Stimulated activated CD8-positive, alpha-beta memory T cell treated with anti-CD3 and anti-CD28 coated beads, Interleukin-7, amount 100 ng/mL, for 48 hours (primary cell): ENCODE measurements at places on chromosomes 6 and 20.

- DNase-seq = no peak
These were observed 493.1 kb upstream of the MAP3K7 start for GRCh38 chr6:91079969-91080368.

DNA sequence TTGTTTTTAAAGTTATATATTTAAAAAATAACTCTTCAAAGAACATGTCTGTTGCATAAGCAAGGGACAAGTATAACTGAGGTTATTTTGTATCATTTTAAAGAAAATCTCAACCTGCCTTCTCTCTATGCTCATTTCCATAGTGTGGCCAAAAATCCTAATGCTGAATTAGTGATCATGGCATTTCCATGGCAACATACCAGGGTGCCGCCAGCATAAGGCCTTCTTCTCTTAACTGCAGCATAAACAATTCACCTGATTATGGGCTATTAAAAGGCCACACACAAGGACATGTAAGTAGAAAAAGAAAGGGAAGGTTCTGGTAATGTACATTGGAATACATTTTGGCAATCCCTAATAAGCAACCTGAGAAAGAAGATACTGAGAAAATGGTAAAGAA, 95.1 kb upstream of the RNF217 start:
- DNase-seq = no peak

GRCh38 chr20:50911030-50911429, 20.2 kb downstream of the ADNP start:
- DNase-seq = no peak

DNA sequence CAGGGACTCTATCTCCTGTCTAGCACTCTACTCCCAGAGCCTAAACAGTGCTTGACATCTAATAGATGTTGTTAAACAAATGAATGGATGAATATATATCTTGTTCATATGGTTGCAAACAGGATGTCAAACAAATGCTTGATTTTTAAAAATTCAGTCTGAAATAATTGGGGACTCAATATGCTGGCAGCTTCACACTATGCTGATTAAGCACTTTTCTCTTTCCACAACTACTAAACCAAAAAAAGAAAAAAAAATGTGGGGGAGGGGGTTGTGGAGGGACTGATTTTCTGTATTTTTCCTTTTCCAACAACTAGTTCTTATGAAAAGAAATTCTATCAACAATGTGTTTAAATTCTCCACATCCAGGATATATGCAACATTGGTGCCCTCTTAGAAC, 42.9 kb downstream of the SF3B5 start:
- no peak for DNase-seq

DNA sequence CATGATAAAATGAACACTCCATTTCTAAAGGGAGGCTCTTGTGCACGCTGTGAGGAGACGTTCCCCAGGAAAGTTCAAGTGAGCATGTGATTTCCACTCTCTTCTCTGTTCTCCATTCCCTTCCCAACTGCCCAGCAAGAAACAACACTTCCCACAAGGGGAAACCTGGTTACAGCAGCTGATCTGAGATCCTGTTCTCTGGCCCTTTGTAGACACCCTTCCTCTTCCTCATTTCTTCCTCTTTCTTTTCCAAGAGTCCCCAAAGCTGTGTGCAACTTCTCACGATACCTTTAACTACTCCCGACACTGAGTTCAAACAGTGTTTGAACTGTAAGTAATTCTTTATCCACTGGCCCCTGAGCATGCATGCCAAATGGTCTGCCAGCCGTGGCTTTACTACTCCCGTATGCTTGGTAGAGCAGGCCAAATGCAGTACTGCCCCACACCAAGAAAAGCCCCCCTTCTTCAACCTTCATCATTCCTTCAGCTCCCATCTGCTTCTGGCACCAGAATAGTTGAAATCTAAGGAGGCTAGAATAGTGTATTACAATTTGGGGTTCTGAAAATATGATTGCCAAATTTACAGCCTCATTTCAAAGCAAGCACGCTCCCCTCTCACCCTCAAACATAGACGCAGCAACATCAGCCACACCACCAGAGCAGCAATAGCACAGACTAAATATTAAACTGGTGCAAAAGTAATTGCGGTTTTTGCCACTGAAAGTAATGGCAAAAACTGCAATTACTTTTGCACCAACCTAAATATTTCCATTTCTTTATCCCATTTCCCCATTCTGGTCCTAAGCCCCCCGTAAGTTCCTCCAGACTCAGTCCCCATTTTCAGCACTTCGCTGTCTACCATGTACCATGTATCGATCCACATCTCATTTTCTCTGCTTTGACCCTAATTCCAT, 4.3 kb downstream of the HLA-DMB start:
- DNase-seq = no peak

DNA sequence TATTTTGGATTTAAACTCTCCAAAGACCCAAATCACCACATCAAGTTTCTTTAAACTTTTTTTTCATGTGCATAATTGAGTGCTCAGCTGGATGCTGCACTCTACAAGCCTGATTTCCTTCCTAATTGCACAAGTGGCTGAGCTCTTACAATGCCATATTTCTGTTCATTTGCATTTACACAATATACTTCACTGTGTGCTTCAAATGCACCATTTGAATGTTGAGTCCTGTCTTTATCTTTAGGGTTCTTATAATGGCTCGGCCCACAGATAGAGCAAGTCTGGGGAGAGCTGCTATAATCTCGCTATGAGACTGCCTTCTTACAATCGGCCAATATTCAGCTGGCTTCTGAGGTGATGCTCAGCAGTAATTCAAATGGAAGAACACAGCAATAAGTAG, 200.6 kb upstream of the MAP3K7 start:
- no peak for DNase-seq

DNA sequence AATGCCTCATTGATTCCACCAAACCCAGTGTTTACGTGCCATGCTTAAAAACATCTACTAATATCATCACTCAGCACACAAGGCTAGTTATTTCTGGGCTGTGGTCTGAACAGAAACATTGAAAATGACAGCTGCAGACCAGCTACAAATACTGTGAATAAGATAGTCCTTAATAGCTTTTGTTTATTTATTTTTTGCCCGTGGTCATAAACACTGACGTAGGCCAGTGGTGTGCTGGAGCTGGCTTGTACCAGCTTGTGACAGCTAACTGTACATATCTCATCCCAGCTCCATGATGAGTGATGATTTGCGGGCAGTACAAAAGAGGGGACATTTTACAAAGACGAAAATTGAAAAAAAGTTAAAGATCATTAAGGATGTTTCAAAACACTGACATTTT, 1057.0 kb downstream of the EPHA7 start:
- no peak for DNase-seq

DNA sequence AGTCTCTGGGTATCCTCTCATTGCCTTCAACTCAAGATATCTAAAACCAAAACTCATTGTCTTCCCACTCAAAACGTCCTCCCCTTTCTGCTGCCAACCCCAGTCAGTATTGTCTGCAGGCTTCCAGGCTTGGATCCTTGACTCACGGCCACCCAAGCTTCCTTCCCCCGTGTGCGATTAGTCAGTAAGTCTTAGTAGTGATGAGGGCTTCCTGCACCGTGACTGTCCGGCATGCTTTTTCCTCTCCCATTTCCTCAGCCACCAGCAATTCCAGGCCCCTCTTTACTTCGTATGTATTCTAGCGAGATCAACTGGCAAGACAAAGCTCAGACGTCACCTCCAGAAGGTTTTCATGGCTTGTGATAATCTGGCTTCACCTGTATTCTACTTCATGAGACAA, 88.6 kb upstream of the DUSP22 start:
- no peak for DNase-seq

GRCh38 chr20:57743450-57744095, 33.8 kb upstream of the PMEPA1 start:
- DNase-seq = no peak

DNA sequence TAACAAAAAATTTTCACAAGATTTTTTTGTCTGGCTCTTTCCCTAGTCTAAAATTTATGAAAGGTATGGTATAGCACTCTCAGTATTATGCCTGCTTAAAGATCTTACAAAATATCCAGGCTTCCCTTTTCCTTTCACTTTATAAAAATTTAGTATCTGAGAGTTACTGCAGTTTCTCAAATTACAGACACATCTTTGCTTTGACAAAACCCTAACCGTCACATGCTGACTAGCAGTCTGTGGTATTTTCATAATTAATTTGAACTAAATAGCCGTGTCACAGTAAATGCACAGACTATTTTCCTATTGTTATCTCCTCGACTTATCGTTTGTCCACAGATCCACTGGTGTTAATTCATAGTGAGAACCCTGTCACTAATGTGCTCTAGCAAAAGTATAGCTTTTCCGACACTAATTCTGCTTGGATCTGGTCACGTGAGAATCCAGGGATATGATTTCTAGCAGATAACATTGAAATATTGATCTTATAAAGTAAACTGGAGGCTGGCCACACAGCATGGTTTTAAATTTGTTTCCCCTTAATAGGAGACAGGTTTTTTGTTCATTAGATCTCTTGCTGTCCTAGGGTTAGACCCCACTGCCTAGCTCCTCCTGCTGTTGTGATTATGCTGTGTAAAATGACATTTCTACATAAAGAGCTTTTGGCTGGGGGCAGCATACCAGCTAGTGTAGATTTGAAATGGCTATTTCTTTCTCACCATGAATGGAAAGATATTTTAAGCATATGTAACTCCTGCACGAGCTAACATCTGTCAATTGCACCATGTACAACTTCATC, 340.6 kb upstream of the SASH1 start:
- no peak for DNase-seq

DNA sequence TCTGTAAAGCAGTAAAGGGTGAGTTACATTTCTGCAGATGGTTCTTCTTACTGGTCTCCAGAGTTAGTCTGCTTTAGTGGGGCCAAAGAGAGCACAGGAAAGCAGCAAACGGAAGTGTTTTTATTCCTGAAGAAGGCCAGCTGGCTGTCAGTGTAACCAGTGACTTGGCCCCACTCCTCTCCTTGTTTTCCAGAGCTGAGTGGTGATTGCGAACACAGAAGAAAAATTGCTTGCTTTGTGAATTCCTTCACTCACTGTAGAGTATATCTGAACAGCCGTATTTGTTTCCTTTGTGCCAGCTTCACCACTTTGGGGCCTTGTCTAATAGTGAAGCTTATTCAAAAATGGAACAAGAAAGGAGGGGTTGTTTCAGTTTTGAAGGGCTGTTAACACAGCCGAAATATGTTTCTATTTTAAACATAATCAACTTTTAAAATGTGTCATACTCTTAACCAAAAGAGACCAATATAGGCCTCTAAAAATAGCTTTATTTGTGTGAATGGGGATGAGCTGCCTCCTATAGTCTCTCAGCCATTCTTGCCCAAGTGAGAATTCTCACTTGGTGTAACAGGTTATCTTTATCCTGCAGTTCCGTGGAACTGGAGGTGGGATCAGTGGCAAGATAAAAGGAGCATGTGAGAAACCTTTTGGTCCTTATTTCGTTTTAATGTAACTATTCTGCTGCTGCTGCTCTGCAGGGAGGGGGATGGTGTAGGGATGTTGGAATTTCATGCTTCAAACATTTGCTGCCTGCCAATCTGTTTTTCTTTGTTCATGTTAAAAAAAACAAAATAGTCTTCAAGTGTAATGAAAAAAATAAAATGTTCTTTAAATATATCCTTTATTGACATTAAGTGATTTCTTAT, 37.8 kb downstream of the ZC2HC1B start:
- DNase-seq = no peak

DNA sequence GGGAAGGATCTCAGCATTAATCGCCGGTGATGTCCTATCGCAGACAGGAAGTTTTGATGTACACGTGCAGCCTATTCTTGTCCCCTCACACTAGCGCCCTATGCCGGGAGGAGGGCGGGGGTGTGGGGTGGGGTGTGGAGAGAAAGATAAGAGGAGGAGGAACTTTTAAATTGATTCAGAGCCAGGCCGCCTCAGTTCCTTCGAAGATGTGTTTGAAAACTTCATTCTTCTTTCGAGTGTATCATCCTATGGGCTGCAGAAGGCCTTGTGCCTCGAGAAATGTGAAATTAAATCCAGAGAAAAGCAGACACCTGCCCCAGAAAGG, 2.5 kb upstream of the POU3F2 start:
- DNase-seq = no peak

GRCh38 chr6:134029495-134030455, 22.6 kb downstream of the SLC2A12 start:
- no peak for DNase-seq

- DNase-seq = no peak
These were observed 495.6 kb upstream of the PTCHD4 start for GRCh38 chr6:48606618-48607017.

DNA sequence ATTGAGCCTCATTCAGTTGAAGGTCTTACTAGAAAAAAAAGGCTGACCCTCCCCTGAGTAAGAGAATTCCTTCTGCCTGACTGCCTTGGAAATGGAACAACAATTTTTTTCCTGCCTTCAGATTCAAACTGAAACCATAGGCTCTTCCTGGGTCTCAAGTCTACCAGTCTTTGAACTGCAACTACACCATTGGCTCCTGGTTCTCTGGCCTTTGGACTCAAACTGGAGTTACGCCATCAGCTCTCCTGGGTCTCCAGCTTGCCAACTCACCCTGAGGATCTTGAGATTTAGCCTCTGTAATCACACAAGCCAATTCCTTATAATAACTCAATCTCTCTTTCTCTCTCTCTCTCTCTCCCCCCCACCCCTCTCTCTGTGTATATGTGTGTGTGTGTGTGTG, 36.0 kb upstream of the SNX9 start:
- no peak for DNase-seq

DNA sequence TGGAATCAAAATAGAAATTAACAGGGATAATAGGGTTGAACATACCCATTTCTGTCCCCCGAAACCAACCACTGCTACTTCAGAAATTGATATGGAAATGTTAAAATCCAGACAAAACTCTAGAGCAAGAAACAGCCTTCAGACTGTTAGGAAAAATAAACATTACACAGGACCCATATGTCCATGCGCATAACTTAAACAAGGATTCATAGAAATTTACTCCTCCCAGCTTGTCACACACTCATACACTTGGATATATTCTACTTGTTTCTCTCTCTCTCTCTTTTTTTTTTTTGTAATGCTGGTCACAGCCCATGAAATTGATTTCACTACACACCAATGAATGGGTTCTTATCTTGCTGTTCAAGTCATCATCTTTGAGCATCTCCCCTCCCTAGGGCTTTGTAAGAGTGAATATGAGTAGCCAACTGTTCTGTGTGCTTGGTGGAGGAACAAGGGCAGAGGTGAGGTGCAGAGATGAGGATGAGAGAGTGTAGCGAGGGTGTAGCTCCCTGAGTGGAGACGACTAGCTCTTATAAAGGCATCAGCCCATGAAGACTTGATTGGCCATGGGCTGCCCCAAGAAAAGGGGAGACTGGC, 61.8 kb upstream of the MLN start:
- no peak for DNase-seq

GRCh38 chr6:74069089-74069581, 373.1 kb downstream of the CD109 start:
- DNase-seq = no peak

- no peak for DNase-seq
These were observed 29.4 kb upstream of the SYNCRIP start for GRCh38 chr6:85672050-85672449.

- DNase-seq = no peak
These were observed 25.0 kb downstream of the ZDHHC14 start for GRCh38 chr6:157405986-157406385.
